Ecto neural progenitor cell (in vitro differentiated cells): ENCODE measurements at places on chromosomes 16 and 17.

DNA sequence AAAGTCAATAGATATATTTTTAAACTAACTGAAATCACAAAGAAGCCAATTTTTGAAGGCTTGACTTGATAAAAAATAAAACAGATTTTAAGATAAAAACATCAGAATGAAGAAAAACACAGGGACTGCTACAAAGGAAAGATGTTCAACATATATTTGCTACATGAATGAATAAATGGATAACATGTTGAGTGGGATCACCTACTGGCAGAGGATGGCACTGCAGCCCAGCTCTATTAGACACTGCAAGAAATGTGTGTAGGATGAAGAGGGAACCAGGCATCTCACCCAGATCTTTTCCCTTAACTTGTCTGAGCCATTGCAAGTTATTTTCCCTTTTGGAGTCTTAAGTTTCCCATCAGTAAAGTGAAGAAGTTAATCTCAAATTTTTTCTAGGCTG lies 4.2 kb downstream of the AIPL1 start:
- DNase-seq: no peak

- DNase-seq: no peak
Measured at GRCh38 chr17:27878776-27879562, 14.2 kb downstream of the LYRM9 start.

- DNase-seq: no peak
Measured at GRCh38 chr17:18315562-18315922, 449 bp downstream of the SMCR8 start.

DNA sequence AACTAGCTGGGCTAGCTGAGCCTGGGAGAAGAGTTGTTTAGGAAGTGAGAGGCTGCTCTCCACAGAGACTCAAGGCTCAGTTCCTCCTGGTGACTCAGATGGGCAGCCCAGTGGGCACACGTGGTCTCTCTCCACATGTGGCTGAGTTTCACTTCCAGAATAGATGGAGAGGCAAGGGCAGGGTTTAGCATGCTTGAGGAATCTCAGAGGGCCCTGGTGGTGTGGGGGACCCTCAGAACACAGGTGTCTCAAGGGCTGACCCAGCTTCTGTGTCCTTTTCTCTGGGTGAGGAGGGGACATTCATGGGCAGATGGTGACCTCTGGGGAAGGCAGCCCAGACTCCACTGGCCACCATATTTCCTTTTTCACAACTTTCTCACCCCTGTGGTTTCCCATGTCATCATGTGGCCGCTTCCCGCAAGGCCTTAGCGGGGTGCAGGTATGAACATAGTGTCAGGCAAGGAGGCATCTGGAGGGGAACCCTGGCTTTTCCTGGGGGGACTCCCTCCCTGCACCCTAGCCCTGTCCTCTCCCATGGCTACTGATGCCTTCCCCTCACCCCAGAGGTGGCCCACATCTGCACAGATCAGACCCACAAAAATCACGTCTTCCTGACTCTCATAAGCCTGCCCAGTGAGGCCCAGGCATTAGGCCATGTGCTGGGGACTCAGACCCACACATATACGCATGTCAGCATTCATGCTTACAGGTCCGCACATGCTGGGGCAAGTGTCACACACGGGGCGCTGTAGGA lies 3.3 kb downstream of the GRN start:
- DNase-seq: no peak

GRCh38 chr16:9885467-9885866 lies 296.8 kb downstream of the GRIN2A start:
- DNase-seq: no peak

DNA sequence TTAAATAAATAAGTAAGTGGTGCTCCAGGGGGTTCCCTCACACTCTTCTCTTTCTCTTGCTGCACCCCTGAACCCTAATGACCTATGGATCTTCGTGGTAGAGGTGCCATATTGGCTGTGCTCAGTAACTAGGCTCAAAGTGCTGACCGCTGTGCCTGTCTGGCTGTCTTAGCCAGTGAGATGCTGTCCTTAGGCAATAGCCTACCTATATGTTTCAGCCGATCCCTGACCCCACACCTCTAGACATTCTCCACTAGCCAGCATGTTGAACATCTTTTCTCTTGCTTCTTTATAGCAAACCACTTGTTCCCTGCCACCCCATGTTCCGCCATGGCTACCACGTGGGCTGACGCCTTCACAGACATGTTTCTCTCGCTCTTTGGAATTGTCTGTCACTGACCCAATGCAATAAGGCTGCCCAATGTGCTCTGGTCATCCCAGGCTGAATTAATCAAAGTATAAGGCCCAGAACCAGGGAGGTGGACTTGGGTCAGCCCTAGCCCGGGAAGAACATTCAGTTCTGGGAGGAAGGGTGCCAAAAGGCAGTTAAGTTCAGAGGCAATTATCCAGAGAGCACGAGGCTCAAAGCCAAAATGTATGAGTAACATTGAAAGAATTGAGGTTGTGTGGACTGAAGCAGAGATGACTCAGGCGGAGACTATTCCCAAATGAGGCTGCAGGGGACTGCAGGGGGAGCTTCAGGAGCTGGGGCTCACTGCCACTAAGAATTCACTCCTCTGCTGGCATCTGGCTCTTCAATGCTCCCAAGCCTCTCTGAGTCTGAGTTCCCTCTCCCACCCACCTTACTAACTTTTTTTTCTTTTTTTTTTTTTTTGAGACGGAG lies 28.7 kb upstream of the TNRC6A start:
- no peak for DNase-seq

DNA sequence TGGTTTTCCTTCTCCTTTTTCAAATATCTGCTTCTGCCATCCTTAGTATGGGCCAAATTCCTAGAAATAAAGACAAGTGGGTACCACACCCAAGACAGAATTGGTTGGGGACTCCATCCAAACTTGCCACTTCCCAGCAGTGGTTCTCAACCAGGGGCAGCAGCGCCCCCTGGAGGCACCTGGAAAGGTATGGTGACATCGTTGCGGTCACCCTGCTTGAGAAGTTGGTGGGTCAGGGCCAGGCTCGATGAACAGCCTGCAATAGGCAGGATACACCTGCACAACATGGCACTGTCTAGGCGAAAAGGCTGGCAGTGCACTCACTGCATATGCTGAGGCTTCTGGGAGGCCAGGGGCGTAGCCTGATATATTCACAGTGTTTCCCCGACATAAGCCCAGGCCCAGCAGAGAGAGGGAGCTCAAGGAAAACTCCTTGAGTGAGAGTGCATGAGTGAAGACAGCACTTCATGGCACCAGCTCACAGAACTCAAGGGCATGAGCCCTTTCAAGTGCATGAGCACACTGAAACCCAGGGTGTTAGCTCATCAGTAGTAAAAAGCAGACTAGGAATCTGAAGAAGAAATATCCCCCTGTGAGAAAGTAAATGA lies 57.7 kb downstream of the CMC2 start:
- peak; percentile 73 for DNase-seq

- no peak for DNase-seq
Measured at GRCh38 chr16:68411086-68411485, 37.2 kb downstream of the SMPD3 start.

DNA sequence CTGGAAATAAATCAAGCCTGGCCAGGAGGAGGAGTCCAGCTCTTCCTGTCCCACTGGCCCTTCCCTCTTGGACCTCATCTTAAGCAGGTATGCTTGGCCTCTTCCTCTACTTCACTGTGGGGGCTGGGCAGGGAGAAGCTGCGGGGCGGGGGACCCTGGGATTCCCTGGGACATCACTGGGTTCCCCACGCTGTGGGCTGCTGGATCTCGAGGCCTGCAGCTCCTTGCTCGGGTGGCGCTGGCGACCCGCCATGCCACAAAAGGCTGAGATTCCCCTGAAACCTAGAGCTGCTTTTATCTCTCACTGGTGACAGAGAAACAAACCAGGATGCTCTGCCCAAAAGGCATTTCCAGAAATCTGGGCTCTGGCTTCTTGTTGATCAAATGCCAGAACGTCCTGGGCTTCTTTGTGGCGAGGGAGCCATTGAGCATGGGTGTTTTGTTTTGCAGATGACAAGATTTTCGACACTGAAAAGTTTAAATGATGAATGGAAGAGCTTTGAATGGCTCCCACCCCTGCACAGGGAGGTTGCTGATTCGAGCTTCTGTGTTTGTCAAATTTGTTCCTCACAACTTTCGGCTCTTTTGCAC lies 8.6 kb upstream of the PGS1 start:
- DNase-seq: no peak

GRCh38 chr16:88063211-88063773 lies 112.1 kb downstream of the BANP start:
- no peak for DNase-seq

GRCh38 chr16:68826652-68827051 lies 16.7 kb upstream of the TANGO6 start:
- DNase-seq: no peak

DNA sequence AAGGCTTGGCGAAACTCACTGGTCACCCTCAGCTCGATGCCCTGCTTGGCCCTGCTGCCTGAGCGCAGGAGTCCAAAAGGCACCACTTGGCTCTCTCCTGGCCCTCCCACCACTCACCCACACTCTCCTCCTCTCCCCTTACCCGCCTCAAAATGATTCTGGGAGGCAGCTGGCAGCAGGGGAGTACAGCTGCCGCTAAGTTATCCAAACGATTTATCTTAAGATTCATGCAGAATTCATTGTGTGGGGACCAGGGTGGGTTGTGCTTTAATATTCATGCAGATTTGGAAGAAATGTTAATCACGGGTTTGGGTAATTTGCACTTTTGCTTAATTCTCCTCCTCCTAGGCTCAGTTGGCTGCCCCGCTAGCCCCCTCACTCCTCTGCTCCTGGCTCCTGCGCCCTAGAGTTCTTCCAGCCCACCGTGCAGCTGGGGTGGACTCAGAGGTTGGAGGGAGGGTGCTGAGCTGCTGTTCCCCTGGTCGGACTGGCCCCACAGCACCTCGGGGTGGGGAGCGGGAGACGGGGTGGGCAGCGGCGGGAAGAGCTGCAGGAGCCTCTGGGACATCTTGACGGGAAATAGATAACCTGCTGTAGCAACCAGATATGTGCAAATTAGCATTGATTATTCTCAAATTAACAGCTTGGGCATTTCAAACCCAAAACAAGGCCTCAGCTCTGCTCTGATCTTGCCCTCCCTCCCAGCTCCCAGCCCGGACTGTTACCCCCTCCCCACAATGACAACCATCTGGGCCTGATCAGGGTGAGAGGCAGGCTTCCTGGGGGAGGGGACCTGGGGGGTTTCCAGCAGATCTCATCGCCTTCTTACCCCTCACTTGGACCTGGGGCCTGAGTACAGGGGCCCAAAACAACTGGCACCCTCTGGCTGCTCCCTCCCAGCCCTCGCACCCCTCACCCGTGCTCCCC lies 122.6 kb upstream of the RPL38 start:
- no peak for DNase-seq

DNA sequence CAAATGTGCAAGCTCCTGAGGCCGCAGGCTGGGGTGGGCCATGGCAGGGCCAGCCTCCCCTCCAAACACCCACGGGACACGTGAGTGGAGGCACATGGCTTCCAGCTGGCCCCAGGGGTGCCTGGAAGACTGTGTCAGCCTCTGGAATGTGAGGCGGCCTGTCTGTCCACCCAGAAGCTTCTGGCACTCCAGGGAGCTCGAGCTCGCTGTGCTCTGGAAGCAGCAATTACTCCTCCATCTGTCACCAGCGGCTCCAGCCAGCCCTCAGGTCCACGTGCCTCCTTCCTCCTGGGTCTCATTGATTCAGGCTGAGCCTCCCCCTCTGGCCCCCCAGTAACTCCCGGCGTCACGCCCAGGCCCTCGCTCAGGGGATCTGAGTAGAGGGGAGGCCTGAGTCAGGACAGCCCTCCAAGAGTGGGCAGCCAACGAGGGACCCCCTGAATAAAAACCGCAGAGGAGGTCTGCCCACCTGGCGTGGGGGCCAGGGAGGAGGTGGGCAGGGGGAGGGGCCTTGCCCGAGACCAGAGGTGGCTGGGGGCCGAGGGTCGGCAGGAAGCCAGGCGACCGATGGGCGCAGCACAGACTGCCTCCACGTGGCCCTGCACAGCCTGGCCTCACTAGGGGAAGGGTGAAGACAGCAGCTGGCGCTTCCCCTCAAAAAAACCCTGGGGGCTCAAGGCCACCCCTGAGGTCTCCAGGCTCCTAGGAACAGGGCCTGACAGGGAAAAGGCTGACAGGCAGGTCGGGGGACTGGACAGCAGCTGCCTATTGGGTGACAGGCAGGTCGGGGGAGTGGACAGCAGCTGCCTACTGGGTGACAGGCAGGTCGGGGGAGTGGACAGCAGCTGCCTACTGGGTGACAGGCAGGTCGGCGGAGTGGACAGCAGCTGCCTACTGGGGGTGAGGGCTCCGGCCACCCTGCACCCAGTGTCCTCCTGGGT lies 11.9 kb downstream of the PIEZO1 start:
- no peak for DNase-seq

- DNase-seq: no peak
Measured at GRCh38 chr17:79907217-79907715, 68.0 kb upstream of the CBX4 start.

- no peak for DNase-seq
Measured at GRCh38 chr17:82062076-82062983, 3.3 kb downstream of the DUS1L start.

DNA sequence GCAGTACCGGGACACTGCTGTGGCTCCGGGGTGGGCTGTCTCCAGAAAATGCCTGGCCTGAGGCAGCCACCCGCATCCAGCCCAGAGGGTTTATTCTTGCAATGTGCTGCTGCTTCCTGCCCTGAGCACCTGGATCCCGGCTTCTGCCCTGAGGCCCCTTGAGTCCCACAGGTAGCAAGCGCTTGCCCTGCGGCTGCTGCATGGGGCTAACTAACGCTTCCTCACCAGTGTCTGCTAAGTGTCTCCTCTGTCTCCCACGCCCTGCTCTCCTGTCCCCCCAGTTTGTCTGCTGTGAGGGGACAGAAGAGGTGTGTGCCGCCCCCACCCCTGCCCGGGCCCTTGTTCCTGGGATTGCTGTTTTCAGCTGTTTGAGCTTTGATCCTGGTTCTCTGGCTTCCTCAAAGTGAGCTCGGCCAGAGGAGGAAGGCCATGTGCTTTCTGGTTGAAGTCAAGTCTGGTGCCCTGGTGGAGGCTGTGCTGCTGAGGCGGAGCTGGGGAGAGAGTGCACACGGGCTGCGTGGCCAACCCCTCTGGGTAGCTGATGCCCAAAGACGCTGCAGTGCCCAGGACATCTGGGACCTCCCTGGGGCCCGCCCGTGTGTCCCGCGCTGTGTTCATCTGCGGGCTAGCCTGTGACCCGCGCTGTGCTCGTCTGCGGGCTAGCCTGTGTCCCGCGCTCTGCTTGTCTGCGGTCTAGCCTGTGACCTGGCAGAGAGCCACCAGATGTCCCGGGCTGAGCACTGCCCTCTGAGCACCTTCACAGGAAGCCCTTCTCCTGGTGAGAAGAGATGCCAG lies 12.9 kb downstream of the STH start:
- no peak for DNase-seq

- DNase-seq: peak; percentile 82
Measured at GRCh38 chr17:68398691-68399637, 58.3 kb downstream of the WIPI1 start.

- peak; percentile 66 for DNase-seq
Measured at GRCh38 chr16:81696961-81697615, 82.0 kb upstream of the PLCG2 start.

GRCh38 chr17:40248507-40248906 lies 29.4 kb downstream of the WIPF2 start:
- no peak for DNase-seq
